ENCODE measurements at places on chromosomes 3 and 15.

DNA sequence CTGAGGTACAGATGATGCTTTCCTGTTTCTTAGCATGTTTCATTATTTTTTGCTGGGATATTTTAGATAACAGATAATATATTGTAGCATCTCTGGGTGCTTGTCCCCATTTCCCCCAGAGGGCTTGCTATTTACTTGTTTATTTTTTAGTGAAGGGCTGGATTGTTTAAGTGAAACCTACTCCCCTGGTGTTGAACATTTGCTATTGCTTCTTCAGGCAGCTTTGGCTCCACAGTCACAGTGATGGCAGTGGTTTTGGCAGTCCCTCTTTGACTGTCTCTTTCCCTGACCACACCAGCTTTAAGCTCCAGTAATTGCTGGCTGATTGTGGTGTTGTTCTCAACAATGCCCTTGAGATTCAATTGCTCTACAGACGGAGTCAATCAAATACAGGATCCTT, 128.9 kb downstream of the KLF13 start:
- H3K36me3 ChIP-seq: no peaks in the 10 kb centered on the region
- no peak overlapping the region for H3K4me3 ChIP-seq

GRCh38 chr3:78421247-78421966, 1346.4 kb downstream of the ROBO1 start:
- no peaks in the 10 kb centered on the region for H3K4me1 ChIP-seq
- DNase-seq: no peak
- H3K27ac ChIP-seq: no peak overlapping the region
- H3K36me3 ChIP-seq: no peaks in the 10 kb centered on the region
- no peak overlapping the region for H3K4me3 ChIP-seq

- H3K4me3 ChIP-seq: no peak overlapping the region
- H3K4me1 ChIP-seq: no peaks in the 10 kb centered on the region
- no peak overlapping the region for H3K27ac ChIP-seq
Observed at GRCh38 chr3:14522129-14522691, 17.9 kb downstream of the GRIP2 start.

GRCh38 chr3:43810797-43811196, 120.1 kb downstream of the ABHD5 start:
- H3K27me3 ChIP-seq: peaks cover 9% of the 10 kb centered on the region
- H3K36me3 ChIP-seq: no peaks in the 10 kb centered on the region
- no peak overlapping the region for H3K4me3 ChIP-seq
- no peak for DNase-seq
- H3K27ac ChIP-seq: no peak overlapping the region

GRCh38 chr3:57078344-57078634, 17.8 kb downstream of the SPATA12 start:
- DNase-seq: no peak
- H3K36me3 ChIP-seq: no peaks in the 10 kb centered on the region
- peaks cover 10% of the 10 kb centered on the region for H3K27me3 ChIP-seq

- DNase-seq: no peak
- H3K27me3 ChIP-seq: no peaks in the 10 kb centered on the region
- no peaks in the 10 kb centered on the region for H3K36me3 ChIP-seq
- no peaks in the 10 kb centered on the region for H3K4me1 ChIP-seq
- no peak overlapping the region for H3K27ac ChIP-seq
- H3K4me3 ChIP-seq: no peak overlapping the region
Observed at GRCh38 chr3:63244486-63244885, 33.6 kb upstream of the SYNPR start.

DNA sequence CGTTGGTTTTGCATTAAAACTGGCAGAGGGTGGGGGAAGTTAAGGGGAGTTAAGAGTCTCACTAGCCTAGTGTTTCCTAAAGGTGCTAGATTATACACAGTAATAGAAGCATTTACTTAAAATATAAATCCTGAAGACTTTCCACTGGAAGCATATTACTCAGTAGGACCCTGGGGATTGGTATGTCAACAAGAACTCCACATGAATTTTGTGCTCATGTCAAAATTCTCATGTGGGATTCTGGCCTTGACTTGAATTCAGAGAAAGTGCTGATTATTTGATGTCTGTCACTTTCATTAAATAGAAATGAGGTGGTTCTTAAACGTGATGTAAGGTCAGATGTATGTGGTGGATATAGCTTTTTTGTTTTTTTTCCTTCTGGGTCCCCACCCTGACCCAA, 997.2 kb downstream of the TUSC7 start:
- DNase-seq: no peak
- no peaks in the 10 kb centered on the region for H3K4me1 ChIP-seq
- no peak overlapping the region for H3K4me3 ChIP-seq
- H3K27ac ChIP-seq: no peak overlapping the region

- no peaks in the 10 kb centered on the region for H3K4me1 ChIP-seq
- no peaks in the 10 kb centered on the region for H3K36me3 ChIP-seq
- DNase-seq: no peak
- no peaks in the 10 kb centered on the region for H3K27me3 ChIP-seq
- H3K27ac ChIP-seq: no peak overlapping the region
Observed at GRCh38 chr3:20543535-20544226, 357.7 kb upstream of the SGO1 start.

DNA sequence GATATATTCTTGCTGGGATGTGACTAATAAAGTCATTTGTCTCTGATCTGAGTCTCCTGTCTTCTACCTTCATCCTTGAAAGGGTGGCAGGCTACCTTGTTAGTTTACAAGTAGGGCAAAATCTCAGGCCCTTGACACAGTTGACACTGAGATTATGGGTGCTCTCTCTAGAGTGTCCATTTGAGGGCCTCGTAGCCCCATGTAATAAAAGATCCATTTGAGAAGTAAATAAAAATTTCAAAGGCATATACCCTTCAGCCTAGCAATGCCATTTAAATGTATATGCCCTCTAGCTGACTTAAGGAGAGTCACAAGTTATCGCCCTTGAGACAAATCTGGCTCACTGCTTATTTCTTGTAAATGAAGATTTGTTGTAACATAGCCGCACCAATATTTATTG, 98.6 kb downstream of the TCF12 start:
- no peak overlapping the region for H3K27ac ChIP-seq
- H3K4me1 ChIP-seq: no peaks in the 10 kb centered on the region
- no peaks in the 10 kb centered on the region for H3K27me3 ChIP-seq
- no peaks in the 10 kb centered on the region for H3K36me3 ChIP-seq
- no peak overlapping the region for H3K4me3 ChIP-seq
- peak; percentile 10 for DNase-seq

DNA sequence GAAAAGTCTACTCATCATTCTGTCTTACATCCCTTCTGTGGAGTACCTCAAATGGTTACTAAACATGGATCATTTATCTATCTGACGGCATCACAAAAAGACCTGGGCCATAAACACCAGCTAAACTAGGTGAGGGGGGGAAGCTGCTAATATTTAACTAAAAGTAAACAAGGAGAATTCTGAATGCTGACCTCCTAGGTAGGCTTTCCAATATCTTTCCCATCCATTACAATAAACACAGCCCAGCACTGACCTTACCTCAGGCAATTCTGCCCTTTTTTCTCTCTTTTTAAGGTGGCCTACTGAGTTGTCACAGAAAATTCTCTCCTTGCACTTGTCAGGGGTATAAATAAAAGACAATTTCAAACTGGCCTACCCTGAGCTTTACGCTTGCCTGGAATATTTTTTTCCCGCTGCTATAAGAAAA, 33.1 kb downstream of the USF3 start:
- H3K27me3 ChIP-seq: no peaks in the 10 kb centered on the region
- DNase-seq: no peak
- no peaks in the 10 kb centered on the region for H3K36me3 ChIP-seq
- H3K4me1 ChIP-seq: no peaks in the 10 kb centered on the region

- DNase-seq: no peak
- H3K27me3 ChIP-seq: no peaks in the 10 kb centered on the region
- no peak overlapping the region for H3K27ac ChIP-seq
- H3K4me3 ChIP-seq: no peak overlapping the region
Observed at GRCh38 chr15:27842526-27842925, 256.6 kb downstream of the OCA2 start.

GRCh38 chr15:36090286-36090946, 489.0 kb upstream of the CDIN1 start:
- no peaks in the 10 kb centered on the region for H3K4me1 ChIP-seq
- H3K4me3 ChIP-seq: no peak overlapping the region
- H3K27ac ChIP-seq: no peak overlapping the region
- no peaks in the 10 kb centered on the region for H3K27me3 ChIP-seq
- no peak for DNase-seq
- H3K36me3 ChIP-seq: no peaks in the 10 kb centered on the region

- no peaks in the 10 kb centered on the region for H3K36me3 ChIP-seq
- DNase-seq: no peak
- peak overlapping the region; percentile 7 for H3K27ac ChIP-seq
Observed at GRCh38 chr15:33125894-33126537, 68.5 kb downstream of the FMN1 start.

GRCh38 chr3:14343338-14344112, 58.9 kb upstream of the SLC6A6 start:
- DNase-seq: no peak
- no peaks in the 10 kb centered on the region for H3K27me3 ChIP-seq
- H3K36me3 ChIP-seq: no peaks in the 10 kb centered on the region

DNA sequence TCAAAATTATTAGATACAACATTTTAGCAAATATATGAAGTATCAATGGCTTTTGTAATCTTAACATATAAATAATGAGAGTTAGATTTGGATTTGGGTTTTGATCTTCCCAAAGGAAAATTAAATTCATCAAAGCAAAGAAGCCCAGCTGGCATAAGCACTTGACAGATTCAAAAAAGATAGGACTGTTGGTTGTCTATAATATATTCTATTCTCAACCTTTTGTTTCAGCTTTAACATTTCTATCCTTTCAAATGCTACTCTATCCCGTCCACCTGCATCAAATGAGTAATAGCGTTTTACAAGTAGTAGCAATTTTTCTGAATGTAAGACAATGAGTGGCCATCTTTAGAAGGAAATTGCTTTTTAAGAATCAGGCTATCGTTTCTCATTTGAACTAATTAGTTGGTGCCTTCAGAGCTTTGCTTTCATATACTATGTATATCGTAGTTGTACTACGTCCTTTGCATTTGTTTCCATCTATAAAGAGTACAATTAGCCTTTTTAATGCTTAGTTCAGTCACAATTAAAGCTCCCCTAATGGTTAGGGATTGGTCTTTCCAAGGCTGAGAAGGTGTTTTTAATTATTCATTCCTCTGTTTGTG, 278.0 kb downstream of the UBE2E2 start:
- H3K4me1 ChIP-seq: no peaks in the 10 kb centered on the region
- H3K27ac ChIP-seq: no peak overlapping the region
- no peak overlapping the region for H3K4me3 ChIP-seq

- H3K27ac ChIP-seq: no peak overlapping the region
- no peaks in the 10 kb centered on the region for H3K4me1 ChIP-seq
- DNase-seq: no peak
- H3K36me3 ChIP-seq: no peaks in the 10 kb centered on the region
Observed at GRCh38 chr15:66097151-66098021, 156.2 kb downstream of the MEGF11 start.

- H3K36me3 ChIP-seq: no peaks in the 10 kb centered on the region
- DNase-seq: no peak
- no peak overlapping the region for H3K27ac ChIP-seq
Observed at GRCh38 chr3:74992898-74993297, 378.4 kb upstream of the CNTN3 start.

DNA sequence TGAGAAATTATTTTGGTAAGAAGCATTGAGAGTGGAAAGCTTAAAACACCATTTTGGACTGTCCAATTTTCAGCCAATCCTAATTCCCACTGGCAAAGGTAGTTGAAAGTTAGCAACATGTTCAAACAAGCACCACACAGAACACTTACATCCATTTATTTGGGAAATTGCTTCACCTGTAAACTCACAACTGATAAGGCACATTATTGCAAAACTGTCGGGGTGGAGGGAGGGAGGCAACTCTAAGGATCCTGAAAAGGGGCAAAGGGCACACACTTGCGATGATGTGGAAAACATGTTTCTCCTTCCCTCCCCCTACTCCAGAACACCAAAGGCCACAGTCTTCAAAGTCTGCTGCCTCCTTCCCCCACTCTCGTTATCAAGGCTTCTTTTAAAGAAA, 9.4 kb downstream of the TMEM41A start:
- DNase-seq: no peak
- peaks cover 68% of the 10 kb centered on the region for H3K36me3 ChIP-seq
- no peaks in the 10 kb centered on the region for H3K4me1 ChIP-seq
- no peak overlapping the region for H3K4me3 ChIP-seq
- H3K27ac ChIP-seq: no peak overlapping the region

GRCh38 chr3:14517601-14518431, 22.3 kb downstream of the GRIP2 start:
- DNase-seq: no peak
- H3K4me1 ChIP-seq: no peaks in the 10 kb centered on the region
- H3K27me3 ChIP-seq: peaks cover 30% of the 10 kb centered on the region

GRCh38 chr3:158742871-158743663, 10.8 kb upstream of the RARRES1 start:
- H3K4me3 ChIP-seq: no peak overlapping the region
- no peaks in the 10 kb centered on the region for H3K27me3 ChIP-seq
- no peak overlapping the region for H3K27ac ChIP-seq
- H3K36me3 ChIP-seq: no peaks in the 10 kb centered on the region
- no peak for DNase-seq

DNA sequence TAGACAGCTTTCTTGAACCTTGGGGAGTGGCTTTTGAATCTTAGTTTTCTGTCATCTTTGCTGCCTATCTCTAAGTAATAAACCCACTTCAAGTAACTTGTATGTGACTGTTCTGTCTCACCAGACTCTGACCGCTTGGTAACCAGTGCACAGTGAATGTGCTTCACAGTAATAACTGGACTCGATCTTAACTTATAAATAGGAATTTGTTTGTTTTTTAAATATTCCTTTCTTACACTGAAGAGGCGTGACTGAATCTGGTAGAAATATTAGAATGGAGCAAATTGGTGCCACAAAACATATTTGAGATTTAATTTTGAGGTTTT, 318.0 kb downstream of the GBE1 start:
- no peak overlapping the region for H3K4me3 ChIP-seq
- no peak for DNase-seq
- no peak overlapping the region for H3K27ac ChIP-seq
- H3K36me3 ChIP-seq: no peaks in the 10 kb centered on the region

DNA sequence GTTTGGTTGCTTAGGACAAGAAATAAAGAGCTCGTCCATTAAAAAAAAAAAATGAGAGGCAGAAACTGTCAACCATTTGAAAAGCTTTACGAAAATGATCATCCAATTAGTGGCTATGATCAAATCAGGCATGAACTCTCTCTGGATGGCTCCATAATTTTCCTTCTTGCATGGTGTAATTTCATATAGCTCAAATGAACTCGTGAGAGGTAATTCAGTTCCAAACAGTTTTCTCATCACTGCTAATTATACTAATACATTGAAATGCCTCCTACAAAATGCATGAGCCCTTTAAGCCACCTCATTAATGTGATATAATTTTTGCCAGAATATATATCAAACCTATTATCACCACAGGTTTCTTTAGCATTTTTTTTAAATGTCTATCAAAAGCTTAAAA, 239.5 kb upstream of the MEIS2 start:
- H3K4me3 ChIP-seq: no peak overlapping the region
- no peak for DNase-seq

- H3K27me3 ChIP-seq: peaks cover 3% of the 10 kb centered on the region
- no peak overlapping the region for H3K27ac ChIP-seq
- no peaks in the 10 kb centered on the region for H3K4me1 ChIP-seq
- no peak for DNase-seq
Observed at GRCh38 chr3:65871305-65872141, 167.2 kb downstream of the MAGI1 start.

Measured in T-cell (primary cell).